HepG2 (cell line): ENCODE measurements at places on chromosomes 1 and 21. TPM values are rescaled to one million over a fixed set of nuclear protein-coding genes. Genes with fewer than 3 reads are reported as not detected.

The TIAM1 gene
- 0.07 and 0.24 TPM in 2 replicates for total RNA-seq

DNA sequence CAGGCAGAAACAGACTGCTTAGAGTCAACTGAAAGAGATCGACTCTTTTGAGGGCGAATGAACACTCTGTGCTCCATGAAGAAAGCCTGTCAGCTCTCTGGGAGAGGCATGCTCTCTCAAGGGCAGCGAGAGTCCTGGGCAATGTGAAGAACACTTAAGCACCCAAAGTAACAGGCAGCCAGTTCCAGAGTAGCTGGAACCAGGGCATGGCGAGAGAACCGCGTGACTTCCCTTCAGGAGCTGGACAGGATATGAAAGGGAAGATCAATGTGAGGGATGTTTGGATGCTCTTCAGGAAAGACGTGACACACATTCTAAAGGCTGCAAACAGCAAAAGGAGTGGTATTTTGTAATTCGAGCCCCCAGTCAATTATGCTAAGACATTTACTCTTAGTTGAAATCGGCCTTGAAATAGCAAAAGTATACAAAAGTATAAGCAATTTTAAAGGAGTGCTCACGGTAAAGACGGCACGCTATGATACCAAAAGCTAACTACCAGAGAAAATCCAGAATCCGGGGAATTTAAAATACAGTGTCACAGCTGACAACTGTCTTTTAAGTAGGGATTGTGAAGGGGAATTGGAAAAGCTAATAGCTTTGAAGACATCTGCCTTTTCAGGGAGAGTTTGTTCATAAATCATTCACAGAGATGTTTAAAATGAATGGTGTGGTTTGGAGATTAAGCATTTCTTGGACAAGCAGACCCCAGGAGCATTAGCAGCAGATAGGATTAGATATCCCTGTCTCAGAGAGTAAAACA, 20.8 kb downstream of the ADAMTS5 start:
- DNase-seq: no peak

DNA sequence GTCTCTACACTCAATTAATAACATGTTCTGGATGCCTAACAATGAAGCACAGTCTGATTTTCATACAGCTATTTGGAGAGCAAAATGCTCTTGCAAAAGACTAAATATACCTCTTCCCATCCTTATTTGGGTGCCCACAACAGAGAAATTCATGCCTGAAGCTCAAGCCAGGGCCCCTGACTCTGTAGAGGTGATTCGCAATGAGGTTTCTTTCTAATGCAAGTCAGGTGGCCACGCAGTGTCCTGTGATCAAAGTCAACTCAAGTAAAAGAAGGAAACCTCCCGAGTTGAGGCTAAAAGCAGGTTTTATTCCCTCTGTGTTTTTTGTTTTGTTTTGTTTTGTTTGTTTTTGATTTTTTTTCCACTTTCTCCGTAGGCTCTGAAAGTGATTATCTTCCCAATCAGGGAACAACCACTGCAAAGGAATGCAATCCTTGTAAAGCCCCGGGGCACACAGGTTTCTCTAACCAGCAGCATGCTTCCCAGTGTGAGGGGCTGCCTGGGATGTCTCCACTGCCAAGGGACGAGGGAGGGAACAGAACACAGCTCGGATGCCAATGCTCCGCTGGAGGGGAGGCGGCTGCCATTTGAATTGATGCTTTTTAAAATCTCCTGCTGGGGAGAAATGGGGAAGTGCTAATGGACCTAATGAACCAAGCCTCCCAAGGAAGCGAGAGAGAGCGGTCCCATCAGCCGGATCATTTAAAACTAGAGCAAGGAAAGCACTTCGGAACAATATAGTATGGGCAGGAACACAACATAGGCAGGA, 73.8 kb upstream of the SSX2IP start:
- no peak for DNase-seq

GRCh38 chr1:176522310-176522845, 59.4 kb downstream of the PAPPA2 start:
- DNase-seq: no peak

The RGS8 gene
- not detected in 2 replicates for total RNA-seq
